ENCODE measurements at places on chromosomes 12 and 14.

DNA sequence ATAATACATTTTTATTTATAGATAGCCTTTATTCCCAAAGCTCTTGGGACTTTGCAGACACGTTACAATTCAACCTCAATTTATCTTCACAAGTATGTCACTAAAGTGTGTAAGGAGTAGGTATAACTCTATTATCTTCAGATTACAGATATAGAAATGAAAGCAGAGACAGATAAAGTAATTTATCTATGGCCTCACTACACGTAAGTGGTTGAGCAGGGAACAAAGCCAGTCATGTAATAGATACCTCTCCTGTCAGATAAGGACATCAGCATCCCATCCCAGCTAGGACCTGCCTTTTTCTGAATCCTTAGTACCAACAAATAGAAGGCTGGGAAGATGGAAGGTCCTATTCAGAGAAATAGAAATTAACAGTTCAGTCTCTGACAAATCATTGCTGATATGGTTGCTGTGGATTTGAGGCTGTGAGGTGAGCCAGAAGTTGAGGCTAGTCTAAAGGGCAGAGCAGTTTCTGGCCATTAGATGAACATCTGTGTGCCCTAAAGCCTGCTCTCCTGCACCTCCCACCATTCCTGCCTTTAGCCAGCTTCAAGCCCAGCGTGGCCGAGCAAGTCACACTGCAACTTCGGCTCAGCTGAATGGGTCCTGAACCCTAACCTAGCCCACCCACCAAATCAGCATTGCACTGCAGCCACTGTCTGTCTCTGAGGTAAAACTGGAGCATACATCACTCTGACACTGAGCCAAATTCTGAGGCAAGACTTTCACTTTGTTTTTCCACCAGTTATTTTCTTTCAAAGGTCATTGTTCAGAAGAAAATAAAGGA, 71.1 kb upstream of the PLEKHA5 start:
- DNase-seq: no peak

GRCh38 chr12:104477510-104478390, 21.0 kb downstream of the CHST11 start:
- DNase-seq: no peak

DNA sequence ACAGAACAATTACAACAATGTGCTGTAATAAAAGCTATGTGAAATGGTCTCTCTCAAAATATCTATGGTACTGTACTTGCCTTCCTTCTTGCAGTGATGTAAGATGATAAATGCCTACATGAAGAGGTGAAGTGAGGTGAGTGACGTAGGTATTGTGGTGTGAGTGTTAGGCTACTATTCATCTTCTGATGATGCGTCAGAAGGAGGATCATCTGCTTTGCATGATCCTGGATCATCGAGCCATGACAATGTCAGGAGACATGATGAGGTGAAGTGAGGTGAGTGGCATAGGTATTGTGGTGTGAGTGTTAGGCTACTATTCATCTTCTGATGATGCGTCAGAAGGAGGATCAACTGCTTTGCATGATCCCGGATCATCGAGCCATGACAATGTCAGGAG, 105.8 kb downstream of the KCNC2 start:
- no peak for DNase-seq

DNA sequence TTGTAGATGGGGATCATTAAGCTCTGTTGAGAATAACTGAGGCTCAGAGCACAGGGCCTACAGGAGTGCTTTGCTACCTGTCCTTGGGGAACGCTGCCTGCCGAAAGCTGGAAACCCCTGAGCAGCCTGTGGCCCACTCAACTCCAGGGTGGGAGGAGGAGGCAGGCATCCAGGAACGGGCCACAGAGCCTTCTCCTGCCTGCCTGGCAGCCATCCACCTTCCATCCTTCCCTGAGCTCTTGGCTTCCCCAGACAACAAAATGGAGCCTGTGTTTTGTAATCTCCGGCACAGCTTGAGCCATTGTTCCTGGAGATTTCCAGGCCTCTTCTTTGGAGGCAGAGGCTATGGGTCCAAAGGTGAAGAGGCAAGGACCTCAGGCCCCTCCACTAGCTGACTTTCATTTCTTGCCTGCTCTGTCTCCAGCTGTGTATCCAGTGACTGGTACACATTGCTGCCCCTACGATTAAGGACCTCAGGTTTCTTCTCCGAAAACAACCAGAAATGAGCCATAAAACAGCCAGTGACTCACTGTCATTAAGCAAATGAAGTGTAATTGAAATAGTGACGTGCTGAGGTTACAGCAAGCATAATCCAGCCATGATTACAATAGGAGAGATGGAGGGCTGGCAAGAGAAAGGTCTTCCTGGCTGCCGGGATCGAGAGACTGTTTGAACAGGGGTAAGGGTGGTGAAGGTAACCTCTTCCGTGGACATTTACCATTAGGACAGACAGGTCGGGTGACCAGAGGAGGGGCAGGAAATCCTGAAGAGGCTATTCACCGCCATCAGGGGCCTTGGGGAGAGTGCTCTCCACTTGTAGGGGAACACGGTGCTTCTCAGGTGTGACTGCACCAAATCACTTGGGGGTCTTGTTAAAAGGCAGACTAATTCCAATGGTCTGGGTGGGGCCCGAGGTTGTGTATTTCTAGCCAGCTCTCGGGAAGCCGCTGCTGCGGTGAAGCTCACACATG, 56.3 kb upstream of the KCNA5 start:
- DNase-seq: no peak

DNA sequence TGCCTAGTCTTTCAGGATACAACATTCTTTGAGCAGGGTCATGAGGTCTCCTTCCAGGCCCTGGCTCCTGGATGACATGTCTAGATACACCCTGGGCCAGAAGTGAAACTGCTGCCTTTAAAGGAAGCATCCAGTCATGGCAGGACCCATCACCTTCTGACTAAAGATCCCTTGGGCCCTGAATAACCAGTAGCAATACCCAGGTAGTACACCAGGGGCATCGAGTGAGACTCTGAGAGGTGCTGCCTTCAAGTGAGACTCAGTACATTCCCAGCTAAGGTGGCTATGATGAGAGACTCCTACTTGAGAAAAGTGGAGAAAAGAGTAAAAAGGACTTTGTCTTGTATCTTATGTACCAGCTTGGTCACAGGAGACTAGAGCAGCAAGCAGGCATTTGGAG, 23.5 kb downstream of the OR6C68 start:
- no peak for DNase-seq

DNA sequence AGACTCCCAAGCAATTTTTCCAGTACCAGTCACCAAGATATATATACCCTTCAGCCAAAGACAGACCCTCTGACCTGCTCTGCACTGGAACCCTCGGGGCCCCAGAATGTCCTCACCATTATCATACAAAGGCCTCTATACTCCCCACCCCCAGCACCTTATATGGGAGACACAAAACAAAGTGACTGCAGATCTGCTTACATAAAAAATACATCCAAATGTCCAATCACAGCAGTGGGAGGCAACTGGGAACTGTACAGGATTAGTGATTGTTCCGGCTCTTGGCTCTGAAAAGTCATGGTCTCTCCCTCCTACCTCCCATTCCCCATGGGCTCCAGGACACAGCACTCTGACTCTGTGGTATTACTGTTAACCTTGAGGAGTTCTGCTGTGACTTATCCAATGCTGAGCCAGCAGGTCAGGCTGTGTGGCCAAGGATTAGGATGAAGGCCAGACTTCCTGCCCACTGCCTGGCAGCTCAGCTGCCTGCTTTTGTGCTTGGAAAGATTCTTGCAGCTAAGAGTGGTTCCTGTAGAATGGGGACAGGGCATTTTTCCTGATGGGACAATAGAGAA, 13.7 kb downstream of the OXA1L start:
- peak; percentile 17 for DNase-seq

DNA sequence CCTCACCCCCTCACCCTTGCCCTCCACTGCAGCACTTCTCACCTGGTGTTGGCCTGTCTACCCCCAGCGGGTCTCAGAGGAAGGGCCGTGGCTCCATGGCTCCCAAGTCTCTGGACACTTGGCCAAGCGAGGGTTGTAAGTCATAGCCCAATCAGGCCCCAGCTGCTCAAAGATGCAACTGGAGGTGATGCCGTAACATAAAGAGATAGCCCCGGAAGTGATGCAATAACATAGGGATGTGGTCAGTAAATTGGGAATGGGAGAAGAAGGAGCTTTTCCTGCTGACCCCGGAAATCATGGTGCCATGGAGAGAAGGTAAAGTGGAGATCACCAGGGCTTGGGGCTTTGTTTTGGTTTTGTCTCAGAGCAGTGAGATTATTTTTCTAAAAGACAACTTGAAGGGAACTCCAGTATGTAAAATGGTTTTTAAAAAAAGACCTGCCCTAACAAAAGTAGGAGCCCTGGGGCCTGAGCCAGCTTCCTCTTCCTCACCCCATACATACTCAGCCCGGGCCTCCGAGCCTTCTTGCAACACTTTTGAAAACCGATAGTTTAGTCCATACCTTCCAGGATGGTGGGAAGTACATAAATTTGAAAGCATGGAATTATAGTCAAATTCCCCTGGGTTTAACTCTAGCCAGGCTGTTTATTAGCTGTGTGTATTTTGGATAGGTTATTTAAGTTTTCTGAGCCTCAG, 212.5 kb downstream of the CRADD start:
- no peak for DNase-seq

- DNase-seq: no peak
Measured at GRCh38 chr14:56057071-56057741, 61.0 kb upstream of the PELI2 start.

DNA sequence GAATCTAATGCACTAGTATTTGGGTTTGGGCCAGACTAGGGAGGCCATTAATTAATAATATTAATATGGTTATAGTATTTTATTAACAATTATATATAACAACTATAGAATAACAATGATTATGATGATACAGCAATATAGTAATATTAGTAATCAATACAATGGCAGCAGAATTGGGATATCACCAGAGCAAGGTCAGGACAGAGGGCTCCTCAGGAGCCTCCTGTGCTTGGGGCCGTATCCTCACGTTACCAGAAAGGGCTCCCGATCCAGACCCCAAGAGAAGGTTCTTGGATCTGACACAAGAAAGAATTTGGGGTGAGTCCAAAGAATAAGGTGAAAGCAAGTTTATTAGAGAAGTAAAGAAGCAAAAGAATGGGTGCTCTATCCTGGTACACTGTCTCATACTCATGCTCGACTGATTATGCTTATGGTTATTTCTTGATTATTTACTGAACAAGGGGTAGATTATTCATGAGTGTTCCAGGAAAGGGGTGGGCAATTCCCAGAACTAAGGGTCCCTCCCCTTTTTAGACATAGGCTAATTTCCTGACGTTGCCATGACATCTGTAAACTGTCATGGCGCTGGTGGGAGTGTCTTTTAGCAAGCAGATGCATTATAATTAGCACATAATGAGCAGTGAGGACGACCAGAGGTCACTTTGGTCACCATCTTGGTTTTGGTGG, 61.6 kb downstream of the RIN3 start:
- no peak for DNase-seq

DNA sequence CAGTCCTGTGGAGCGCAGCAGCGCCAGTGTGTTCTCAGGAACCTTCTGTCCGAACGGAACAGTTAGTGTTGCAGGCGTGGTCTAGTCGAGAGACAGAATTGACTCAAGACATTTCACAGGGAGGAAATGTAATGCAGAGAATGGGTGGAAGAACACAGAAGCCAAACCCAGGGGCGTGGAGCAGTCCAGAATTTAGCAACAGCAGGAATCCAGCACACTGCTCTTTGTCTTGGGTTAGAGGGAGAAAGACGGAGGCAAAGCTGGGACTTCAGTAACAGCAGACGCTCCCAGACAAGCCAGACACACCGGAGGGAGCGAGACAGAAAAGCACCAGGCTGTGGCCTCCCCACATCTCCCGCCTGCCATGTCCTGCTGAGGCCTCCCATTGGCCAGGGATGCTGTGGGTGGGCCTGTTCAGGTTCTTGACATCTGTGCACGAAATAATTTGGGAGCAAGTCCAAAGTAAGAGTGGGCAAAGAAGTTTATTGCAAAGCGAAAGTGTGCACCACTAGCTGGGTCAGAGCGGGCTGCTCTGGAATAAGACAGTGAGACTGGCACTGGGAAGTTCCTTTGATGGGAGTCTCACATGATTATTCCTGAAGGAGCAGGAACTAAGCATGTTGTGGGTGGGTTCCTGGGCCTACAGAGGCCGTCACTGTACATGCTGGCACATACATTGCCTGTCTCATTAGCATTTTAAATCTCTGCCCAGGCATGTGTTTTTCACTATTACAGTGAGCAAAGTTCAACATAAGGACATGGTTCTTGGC, 339.3 kb upstream of the SFSWAP start:
- no peak for DNase-seq

GRCh38 chr14:22472935-22473854, 115.8 kb downstream of the DAD1 start:
- peak; percentile 35 for DNase-seq

- DNase-seq: no peak
Measured at GRCh38 chr14:91755570-91756295, 23.8 kb upstream of the CATSPERB start.

DNA sequence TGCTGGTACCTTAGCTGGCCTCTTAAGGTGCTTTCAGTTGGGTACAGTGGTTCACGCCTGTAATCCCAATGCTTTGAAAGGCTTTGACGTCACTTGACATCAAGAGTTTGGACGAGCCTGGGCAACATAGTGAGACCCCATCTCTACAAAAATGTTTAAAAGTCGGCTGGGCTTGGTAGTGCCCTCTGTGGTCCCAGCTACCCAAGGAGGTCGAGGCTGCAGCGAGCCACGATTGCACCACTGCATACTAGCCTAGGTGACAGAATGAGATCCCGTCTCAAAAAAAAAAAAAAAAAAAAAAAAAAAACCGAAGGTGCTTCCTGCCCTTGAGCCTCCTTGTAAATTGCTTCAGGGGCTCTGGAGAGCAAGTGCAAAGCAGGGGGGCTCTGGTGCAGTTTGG, 50.0 kb downstream of the ACACB start:
- DNase-seq: no peak

- DNase-seq: no peak
Measured at GRCh38 chr12:87272851-87273250, 756.4 kb downstream of the C12orf50 start.

GRCh38 chr12:11014234-11014633, 8.2 kb downstream of the TAS2R19 start:
- no peak for DNase-seq

- peak; percentile 48 for DNase-seq
Measured at GRCh38 chr12:5088586-5089264, 45.0 kb downstream of the KCNA5 start.

GRCh38 chr14:53850714-53851296, 105.8 kb downstream of the BMP4 start:
- peak; percentile 13 for DNase-seq
